Bronchial epithelial cell (primary cell): ENCODE measurements at places on chromosomes 1 and 21. TPM values are rescaled to one million over a fixed set of nuclear protein-coding genes. Genes with fewer than 3 reads are reported as not detected.

- DNase-seq: peak; percentile 88
Measured at GRCh38 chr1:211591980-211592493, 13.1 kb upstream of the SLC30A1 start.

GRCh38 chr1:212060632-212061472 is 25.3 kb downstream of the DTL start:
- peak; percentile 73 for DNase-seq

DNA sequence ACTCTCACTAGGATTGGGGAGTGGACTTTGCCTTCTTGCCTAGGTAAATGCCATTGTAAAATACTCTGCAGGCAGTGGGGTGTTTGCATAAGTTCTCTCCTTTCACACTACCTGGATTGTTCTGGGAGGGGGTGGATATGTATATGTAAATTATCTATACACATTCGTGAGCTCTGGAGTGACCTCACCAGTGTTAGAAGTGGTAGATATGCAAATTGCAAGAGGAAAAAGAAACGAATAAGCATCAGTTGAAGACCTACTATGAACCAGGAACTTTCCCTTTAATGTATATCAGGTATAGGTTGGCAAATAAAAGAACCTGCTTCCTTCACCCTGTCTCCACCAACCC is 1.5 kb upstream of the ARHGEF11 start:
- peak; percentile 9 for DNase-seq

DNA sequence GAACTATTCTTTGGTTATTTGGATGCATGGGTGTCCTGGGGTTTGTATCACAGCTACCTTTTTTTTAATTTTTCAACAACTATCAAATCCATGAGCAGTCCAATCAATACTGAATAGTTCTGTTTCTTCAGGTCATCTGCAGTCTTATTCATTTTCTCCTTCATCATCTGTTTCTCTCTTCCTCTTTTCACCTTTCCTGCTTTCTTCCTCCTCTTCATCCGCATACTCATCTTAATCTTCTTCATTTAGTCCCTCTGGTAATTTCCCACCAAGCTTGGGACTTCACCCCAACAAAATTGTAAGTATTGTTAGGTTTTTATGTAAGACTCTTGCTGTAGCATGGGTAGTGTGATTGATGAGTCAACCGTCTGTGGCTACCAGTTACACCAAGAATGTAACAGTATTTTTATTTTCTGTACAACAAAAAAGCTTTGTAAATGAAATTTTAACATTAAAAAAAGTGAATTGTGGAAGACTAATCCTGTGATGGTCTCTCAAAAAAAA is 184.1 kb upstream of the RNPC3 start:
- no peak for DNase-seq

DNA sequence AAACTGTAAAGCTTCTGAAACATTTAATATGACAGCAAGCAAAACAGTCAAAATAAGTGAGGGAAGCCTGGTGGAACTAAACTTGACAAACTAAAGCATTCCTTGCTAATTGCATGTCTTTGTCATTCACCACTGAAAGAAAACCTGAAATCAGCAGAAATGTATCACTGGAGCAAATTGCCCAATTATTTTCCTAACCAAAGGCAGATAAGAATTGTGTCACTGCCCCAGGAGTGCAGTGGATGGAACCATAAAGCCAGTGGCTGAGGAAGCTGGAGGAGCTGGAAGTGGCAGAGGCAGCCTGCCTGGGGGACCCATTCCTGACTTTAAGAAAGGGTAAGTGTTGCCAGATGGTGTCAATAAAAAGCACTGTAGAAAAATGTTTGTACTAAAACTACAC is 2.7 kb upstream of the SLC30A10 start:
- no peak for DNase-seq

- DNase-seq: no peak
Measured at GRCh38 chr1:115669886-115670285, 28.1 kb downstream of the VANGL1 start.

GRCh38 chr1:21269461-21270085 is 20.7 kb downstream of the ECE1 start:
- DNase-seq: no peak

DNA sequence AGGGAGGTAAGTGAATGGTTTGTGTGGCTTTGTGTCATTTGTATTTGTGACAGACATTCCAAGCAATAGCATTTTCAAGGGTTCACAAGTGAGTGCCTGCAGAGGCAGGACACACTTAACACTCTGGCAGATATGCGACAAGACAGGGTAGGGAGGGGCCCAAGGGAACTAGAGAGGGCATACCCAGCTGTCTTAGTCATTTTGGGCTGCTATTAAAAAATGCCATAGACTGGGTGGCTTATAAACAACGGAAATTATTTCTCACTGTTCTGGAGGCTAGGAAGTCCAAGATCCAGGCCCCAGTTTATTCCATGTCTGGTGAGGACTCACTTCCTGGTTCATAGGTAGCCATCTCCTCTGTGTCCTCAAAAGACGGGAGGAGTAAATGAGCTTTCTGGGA is 137.4 kb downstream of the FGGY start:
- DNase-seq: peak; percentile 26

- DNase-seq: no peak
Measured at GRCh38 chr1:154729577-154729976, 121.6 kb upstream of the ADAR start.

DNA sequence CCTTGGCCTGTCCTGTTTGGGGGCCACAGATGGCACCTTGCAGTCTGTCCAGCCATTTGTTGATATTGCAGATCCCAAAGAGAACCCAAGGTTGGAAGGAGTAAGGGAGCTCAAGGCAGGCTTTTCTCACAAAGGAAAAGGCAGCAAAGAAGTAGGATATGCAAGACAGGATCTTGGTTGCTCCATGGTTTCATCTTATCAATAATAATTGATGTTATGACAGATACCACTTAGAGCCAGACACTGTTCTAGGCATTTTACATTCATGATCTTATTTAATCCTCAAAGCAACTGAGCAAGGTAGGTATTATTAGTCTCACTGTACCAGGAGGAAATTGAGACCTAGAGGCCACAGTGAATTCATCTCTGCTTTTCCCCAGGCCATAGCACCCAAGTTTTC is 28.8 kb downstream of the BATF3 start:
- DNase-seq: no peak

DNA sequence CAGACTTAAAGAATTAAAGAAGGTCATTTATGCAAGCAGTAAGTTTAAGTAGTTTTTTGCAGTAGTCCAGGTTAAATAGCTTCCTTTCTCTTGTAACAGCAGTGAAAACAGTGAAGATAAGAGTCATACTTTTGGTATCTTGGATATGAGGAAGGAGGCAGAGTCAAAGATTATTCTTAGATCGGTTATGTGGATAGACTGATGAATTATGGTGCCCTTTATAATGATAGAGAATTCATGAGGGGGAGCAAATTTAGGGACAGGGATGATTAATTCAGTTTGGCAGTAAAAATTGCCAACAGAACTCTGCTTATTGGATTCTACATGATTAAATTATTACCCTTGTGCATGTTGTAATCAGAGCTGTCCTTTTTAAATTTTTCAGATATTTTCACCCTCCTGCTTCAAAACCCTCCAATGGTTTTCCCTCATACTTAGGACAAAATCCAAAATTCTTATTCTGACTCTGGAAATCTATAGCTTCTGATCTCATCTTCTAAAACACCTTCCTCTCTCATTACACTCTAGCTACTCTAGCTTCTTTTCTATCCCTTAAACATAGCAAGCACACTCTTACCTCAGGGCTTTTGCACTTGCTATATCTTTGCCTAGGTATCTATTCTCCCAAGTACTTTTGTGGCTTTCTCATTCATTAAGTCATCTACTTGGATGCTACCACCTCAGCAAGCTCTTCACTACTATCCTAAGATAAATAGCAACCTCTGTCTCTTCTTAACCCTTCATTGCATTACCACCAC is 79.8 kb downstream of the PKN2 start:
- DNase-seq: peak; percentile 35

GRCh38 chr1:68600049-68600661 is 103.3 kb upstream of the DEPDC1 start:
- DNase-seq: peak; percentile 8

GRCh38 chr1:239858057-239858456 is 233.6 kb upstream of the FMN2 start:
- peak; percentile 30 for DNase-seq

DNA sequence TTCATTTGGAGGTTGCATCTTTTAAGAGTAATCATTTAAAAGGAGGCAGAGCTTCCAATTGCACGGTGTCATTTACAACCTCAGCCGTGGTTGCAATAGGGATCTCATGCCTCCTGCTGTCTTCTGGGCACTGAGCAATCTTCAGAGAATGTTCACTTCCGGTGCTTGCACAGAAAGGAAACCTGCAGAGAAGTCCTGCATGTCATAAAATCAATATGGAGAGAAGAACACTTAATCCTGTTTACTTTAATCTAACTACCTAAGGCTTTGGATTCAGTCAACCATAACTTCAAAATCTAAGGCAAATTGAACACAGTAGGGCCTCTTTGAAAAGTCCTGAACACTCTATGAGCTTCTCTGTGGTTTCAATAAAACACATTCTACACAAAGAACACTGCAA is 11.3 kb upstream of the MAP10 start:
- DNase-seq: peak; percentile 63

DNA sequence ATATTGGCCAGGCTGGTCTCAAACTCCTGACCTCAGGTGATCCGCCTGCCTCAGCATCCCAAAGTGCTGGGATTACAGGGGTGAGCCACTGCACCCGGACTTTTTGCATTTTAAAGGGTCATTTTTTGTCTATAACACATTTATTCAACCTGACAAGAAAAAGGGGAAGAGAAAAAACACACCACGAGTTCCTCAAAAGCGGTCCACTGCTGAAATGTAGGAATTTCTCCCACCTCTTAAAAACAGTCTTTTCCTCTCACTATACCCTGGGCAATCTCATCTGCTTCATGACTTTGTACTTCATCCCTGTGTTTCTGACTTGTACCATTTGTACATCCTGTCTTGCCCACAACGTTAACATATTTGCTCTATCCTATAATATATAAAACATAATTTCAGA is 413.3 kb upstream of the PTBP2 start:
- no peak for DNase-seq

- DNase-seq: peak; percentile 45
Measured at GRCh38 chr1:87334351-87335174, 5.9 kb downstream of the LMO4 start.

GRCh38 chr1:78171736-78172590 is 126.2 kb downstream of the GIPC2 start:
- DNase-seq: peak; percentile 87

DNA sequence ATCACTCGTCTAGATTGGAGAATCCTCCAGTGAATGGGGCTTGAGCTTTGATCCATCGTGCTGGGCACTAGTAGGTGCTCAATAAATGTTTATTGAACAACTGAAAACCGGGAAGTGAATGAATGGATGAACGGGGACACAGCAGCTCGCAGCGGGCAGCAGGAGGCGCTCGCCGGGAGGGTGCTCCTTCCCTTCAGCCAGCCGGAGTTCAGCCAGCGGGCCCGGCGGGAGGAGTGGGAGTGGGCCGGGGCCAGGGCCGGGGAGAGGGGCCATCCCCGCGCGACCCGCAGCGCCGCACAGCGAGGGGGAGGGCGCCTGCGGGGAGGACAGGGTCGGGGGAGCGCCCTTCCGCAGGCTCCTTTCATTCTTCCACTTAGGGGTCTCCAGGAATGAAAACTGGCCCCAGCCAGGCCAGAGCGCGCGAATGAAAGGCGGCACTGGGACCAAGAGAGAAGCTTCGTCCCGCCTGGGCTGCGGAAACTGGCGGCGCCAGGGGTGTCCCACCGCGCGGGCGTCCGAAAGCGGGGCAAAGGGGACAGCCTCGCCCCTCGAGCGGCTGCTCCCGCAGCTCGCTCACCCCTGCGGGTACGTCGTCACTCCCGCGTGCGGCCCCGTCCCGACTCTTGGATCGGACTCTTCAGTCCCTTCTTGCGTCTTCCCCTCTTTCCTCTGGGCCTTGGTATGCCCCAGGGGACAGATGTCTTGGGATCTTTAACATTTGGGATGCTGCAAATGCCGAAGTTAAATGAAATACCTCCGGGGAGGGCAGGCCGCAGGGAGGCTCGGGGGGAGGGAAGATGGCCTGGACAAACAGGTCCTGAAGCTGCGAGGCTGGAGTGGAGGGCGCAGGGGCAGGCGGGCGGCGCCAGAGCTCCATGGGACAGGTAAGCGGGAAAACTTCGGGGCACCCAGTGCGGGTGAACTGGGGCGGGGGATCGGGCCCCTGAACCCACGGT is 3.6 kb upstream of the INAVA start:
- DNase-seq: no peak

GRCh38 chr1:12601700-12602658 is 16.0 kb downstream of the DHRS3 start:
- DNase-seq: no peak

GRCh38 chr1:51715369-51715768 is 98.5 kb downstream of the OSBPL9 start:
- DNase-seq: no peak

- no peak for DNase-seq
Measured at GRCh38 chr1:200022239-200022804, 5.2 kb upstream of the NR5A2 start.

DNA sequence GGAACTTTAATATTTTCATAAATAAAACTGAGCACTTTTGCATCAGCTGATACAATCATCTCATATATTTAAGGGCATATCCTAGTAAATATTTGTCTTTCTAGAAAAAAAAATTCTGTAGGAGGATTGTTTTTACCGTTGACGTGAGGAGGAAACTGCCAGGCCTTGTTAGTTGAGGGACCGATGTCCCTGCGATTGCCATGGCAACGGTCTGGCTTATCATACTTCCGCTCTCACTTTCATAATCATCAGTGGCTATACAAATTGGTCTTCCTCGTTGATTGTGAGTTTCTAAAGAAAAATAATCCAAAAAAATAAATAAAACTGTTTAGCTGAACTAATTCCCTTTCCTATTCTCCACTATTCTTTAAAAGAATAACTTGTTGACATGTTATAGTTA is 69.3 kb upstream of the ANGPTL3 start:
- DNase-seq: no peak

- DNase-seq: no peak
Measured at GRCh38 chr1:85151446-85151845, 49.4 kb downstream of the SYDE2 start.

- peak; percentile 7 for DNase-seq
Measured at GRCh38 chr1:34885405-34886247, 26.1 kb upstream of the SMIM12 start.

- DNase-seq: peak; percentile 92
Measured at GRCh38 chr1:156816561-156817328, at the start of gene SH2D2A. SH2D2A (minus strand) TSS chr1:156816848; CDS start chr1:156816708, 140 bp downstream.

The AADACL4 gene
- not detected in 2 replicates for total RNA-seq

The PRAMEF11 gene
- not detected in 2 replicates for total RNA-seq

The CDC7 gene
- 0.64 and 2.1 TPM in 2 replicates for total RNA-seq

The SPATA45 gene
- not detected in 2 replicates for total RNA-seq

The LENEP gene
- total RNA-seq: 0.51 TPM in 1 of 2 replicates, not detected in the other

The TMPRSS15 gene
- total RNA-seq: not detected in 2 replicates

The CHRNB2 gene
- not detected in 2 replicates for total RNA-seq

The KRTAP11-1 gene
- not detected in 2 replicates for total RNA-seq

The MTARC2 gene
- 1.7 and 2.6 TPM in 2 replicates for total RNA-seq

The CRABP2 gene
- total RNA-seq: 5.3 and 112 TPM in 2 replicates

The BMP8A gene
- not detected in 2 replicates for total RNA-seq

The REN gene
- 0.26 TPM in 2 replicates for total RNA-seq

The SH2D1B gene
- 0.13 TPM in 1 of 2 replicates, not detected in the other for total RNA-seq

The SLC66A1 gene
- 23.9 and 26.6 TPM in 2 replicates for total RNA-seq

The SPRR5 gene
- not detected in 2 replicates for total RNA-seq
